Tongue (tissue), 3 donors: ENCODE measurements at places on chromosomes 5 and 9. TPM values are rescaled to one million over a fixed set of nuclear protein-coding genes. Genes with fewer than 3 reads are reported as not detected.

DNA sequence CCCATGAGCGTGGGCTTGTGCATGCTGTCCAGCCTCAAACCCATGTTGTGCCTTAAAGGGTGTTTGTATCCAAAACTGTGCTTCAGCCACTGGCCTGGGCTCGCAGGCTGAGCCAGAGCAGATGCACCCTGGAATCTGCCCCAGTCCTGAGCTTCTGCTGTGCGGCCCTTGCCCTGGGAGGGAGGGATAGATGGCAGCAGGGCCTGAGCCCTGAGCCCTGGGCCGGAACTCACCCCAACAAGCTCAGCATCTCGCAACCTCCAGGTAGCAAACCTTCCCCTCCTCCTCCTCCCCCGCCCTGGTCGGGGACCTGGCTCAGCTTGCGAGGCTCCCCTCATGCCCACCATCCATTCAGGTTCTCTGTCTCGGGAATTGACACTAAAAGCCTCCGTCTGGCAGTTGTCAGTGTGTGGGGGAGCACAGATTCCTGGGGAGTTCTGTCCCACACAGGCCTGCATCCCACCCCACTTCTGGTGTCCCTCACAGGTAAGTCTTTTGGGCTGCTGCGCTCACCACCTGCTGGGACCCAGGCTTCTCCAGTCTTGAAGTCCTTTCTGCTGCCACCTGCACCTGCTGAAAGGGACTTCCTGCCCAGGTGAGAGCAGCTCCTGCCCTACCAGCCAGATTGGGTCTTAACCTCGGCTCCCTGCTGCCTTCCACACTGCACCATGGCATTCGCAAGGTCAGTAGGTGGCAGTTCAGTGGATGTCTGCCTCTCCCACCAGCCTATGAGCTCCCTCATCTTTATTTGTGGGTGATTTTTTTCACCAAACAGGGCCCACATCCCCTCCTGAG is 55.2 kb upstream of the OLFM1 start:
- no peak for DNase-seq

Gene EGR1
- 11.1 TPM for total RNA-seq

Gene LCN9
- total RNA-seq, result not detected

DNA sequence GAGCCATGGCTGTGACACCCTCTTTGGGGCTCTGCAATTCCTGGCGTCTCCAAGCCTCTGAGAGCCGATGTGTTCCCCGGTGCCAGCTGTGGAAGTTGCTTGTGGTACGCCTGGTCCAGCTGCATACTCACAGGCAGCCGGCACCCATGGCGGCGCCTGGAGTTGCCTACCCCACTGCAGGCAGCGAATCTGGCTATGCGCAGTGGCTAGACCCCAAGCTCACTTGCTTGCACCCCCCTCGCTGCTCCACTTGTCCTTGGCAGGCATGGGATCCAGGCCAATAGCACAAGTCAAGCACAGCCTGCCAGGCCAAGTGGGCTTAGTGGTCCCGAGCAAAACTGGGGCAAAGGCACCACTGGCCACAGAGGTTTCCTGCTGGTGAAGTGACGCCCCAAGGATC is 24.7 kb upstream of the GABRA6 start:
- no peak for DNase-seq

Gene UTP15
- total RNA-seq, result 30.9 TPM
